ENCODE measurements at places on chromosomes 16 and 17. TPM values are rescaled to one million over a fixed set of nuclear protein-coding genes. Genes with fewer than 3 reads are reported as not detected.

ACSF2 gene
- 33.2 TPM for polyA plus RNA-seq

- DNase-seq = peak; percentile 80
Measured at GRCh38 chr17:72976971-72977770, 115.3 kb downstream of the SLC39A11 start.

DNA sequence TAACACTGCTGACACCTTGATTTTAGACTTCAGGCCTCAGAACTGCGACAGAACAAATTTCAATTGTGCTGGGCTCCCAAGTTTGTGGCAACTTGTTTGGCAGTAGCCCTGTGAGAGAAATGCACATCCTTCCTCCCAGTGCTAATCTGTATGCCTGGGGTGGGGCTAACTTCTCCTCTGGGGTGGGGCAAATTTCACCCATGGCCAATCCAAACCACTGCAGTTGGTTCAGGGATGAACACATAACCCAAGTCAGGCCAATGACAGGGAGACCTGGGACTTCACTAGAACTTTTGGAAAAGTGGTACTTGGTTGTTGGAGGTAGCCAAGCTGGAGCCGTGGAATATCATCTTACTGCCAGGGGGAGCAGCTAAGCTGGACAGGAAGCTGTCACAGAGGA is 56.3 kb downstream of the ABCC6 start:
- DNase-seq = no peak

CEP295NL gene
- 0.13 TPM for polyA plus RNA-seq

- no peak for DNase-seq
Measured at GRCh38 chr17:4696437-4696805, 7.5 kb downstream of the PELP1 start.

DNA sequence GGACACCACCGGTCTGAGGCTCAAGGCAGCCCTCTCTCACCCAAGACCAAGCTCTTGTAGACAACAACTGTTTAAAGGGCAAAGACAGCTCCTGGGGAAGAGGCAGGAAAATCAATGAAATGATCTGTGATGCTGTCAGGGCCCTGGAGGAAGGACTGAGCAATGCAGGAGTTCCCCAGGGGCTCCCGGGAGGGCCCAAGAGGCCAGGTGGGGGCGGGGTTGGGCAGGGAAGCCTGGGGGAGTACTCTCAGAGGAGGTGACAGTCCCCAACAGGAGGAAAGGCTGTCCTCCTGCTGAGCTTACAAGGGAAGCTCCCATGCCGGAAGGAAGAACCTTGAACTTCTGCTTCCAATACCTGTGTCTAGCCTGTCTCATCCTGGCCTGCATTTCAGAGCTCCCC is 8.3 kb upstream of the NOS2 start:
- no peak for DNase-seq

DNA sequence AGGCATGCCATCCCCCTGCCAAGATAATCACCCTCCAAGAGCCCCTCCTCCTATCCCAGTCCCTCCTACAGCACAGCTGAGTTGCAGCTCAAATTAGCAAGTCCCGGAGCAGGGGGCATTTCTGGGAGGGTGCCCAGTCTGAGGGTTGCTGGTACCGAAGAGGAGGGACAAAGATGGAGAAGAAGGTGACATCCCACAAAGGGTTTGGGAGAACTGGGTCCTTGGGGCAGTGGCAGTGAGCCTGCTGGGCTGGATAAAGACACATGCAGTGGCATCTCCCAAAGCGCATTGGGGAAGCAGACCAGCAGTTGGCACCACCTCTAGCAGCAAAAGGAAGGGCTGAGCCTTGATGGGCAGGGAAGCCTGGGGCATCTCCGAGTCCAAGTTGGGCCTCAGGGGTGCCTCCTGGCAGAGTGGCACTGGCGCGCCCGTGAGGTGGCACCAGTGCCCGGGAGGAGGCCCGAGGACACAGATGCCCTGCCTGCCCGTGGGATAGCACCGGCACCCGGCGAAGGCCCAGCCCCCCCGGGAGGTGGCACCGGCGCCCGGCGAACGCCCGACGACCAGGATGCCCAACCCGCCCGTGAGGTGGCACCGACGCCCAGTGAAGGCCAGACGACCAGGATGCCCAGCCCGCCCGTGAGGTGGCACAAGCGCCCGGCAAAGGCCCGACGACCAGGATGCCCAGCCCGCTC is 622 bp downstream of the TOM1L2 start:
- DNase-seq = peak; percentile 21

GRCh38 chr16:27843800-27844199 is 219.7 kb downstream of the GSG1L start:
- DNase-seq = no peak

DLX3 gene
- not detected for polyA plus RNA-seq

CDH13 gene
- 96.6 TPM for polyA plus RNA-seq

DNA sequence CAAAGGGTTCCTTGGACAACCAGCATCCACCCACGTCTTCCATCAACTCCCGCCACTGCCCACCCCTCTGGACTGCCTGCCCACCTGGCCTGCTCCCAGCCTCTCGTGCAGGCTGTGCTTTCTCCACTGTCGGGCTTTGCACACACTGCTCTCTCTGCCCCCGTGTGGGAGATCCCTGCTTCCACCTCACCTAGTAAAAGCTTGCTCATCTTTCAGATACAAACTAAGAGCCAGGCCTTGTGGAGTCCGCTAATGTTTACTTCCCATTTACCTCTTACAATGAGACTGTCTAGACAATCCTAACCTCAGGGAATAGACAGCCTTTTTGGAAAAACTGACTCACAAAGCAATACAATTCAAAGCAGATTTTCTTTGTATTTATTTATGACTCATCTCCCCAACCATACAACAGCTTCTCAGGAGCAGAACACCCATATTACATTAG is 67.6 kb downstream of the USP31 start:
- peak; percentile 75 for DNase-seq

- no peak for DNase-seq
Measured at GRCh38 chr17:42340691-42341127, 47.5 kb downstream of the STAT3 start.

GRCh38 chr17:29722411-29723198 is 99.9 kb upstream of the CORO6 start:
- peak; percentile 84 for DNase-seq

- no peak for DNase-seq
Measured at GRCh38 chr17:81710514-81711308, 1.4 kb upstream of the SLC25A10 start.

GRCh38 chr16:53207810-53208752 is 153.3 kb downstream of the CHD9 start:
- peak; percentile 88 for DNase-seq
